ENCODE measurements at places on chromosomes 16 and 17.

DNA sequence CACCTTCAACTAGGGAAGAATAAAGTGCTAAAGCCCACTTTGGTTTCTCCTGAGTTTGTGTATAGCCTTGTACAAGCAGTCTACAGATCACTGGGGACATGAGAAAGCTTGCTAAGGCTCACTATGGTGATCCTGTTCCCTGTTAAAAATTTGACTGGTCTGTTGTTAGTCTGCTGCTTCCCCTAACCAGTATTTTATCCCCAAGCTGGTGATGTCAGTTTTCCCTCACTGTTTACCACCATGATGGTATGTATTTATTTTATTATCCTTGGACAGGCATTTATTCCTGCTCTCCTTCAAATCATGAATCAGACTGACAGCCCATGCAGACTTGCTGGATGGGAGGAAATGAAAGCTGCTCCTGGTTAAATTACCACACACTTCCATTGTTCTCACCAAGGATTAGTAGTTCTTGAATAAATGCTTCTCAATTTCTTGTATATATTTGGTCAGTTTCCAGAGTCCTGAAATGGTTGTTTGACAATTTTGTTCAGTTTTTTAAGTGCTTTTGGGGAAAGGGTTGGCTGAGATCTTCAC lies 99.6 kb downstream of the CA4 start:
- DNase-seq: no peak

DNA sequence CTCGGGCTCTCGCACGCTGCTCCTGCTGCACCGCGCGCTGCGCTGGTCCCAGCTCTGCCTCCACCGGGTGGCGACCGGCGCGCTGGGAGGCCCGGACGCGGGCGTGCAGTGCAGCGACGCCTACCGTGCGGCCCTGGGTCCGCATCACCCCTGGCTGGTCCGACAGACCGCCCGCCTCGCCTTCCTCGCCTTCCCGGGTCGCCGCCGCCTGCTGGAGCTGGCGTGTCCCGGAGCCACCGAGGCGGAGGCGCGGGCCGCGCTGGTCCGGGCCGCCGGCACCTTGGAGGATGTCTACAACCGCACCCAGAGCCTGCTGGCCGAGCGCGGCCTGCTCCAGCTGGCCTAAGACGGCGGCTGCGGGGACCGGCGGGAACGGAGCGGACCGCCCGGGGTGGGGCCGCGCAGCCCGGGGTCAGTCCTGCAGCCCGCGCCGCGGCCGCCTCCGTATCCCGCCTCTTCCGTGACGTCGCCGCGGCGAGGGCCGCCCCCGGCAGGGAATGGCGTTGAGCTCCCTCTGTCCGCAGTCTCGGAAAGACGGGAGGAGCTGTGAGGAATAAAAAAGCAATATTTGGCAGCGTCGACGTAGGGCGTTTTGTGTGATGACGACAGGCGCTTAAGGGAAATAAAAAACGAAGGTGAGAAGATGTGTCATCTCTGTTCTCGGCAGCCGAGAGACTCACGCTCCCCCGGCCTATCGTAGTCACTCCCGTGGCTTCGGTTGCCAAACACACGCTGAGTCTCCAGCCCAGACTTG lies 1.4 kb downstream of the GLTPD2 start:
- DNase-seq: peak; percentile 86

- no peak for DNase-seq
Observed at GRCh38 chr16:4208341-4208751, 33.5 kb downstream of the SRL start.

DNA sequence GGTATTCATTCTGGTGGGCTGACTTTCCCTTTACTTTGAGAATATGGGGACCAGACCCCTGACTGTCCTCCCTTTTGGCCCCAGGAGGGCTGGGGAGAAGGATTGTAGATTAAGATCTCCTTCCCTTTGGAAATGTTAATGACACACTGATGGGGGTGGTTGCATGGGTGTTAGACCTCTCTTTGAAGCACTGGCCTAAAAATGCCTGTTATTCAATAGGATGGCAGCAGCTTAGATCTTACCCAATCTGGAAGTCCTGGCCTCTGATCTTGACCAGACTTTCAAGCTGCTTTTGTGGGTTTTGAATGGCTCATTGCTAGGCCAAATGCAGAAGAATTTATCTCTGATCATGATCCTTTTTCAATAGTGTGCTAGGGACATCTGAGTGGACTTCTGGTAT lies 25.7 kb downstream of the MAP3K3 start:
- no peak for DNase-seq

GRCh38 chr16:80517846-80518245 lies 22.9 kb upstream of the DYNLRB2 start:
- no peak for DNase-seq

GRCh38 chr16:78799429-78799828 lies 700.0 kb downstream of the WWOX start:
- no peak for DNase-seq

DNA sequence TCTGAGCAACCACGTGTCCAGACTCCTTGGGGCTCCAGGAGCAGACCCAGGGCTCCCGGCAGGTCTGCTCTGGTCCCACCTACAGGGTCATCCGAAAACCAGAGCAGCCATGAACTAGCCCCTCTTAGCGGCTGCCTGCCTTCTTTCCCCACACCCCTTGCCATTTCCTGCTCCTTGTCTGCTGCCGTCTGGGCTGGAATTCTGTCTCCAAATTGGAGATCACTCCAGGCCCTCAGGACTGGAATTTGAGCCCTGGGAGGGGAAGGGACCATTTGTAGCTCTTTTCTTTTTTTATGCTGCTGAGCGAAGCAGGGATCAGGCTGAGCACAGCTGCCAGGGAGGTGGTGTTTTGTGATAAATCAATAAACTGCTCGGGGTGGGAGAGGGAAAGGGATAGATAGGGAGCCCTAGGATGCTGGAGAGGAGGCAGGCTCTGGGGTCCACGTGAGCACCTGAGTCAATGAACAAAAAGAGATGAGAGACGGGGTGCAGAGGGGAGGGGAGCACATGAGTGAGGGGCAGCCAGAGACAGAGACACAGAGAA lies 257.5 kb downstream of the ENGASE start:
- no peak for DNase-seq

- DNase-seq: no peak
Observed at GRCh38 chr17:1648173-1648962, 1.3 kb downstream of the RILP start.

GRCh38 chr17:57002904-57003303 lies 25.0 kb downstream of the SCPEP1 start:
- no peak for DNase-seq

DNA sequence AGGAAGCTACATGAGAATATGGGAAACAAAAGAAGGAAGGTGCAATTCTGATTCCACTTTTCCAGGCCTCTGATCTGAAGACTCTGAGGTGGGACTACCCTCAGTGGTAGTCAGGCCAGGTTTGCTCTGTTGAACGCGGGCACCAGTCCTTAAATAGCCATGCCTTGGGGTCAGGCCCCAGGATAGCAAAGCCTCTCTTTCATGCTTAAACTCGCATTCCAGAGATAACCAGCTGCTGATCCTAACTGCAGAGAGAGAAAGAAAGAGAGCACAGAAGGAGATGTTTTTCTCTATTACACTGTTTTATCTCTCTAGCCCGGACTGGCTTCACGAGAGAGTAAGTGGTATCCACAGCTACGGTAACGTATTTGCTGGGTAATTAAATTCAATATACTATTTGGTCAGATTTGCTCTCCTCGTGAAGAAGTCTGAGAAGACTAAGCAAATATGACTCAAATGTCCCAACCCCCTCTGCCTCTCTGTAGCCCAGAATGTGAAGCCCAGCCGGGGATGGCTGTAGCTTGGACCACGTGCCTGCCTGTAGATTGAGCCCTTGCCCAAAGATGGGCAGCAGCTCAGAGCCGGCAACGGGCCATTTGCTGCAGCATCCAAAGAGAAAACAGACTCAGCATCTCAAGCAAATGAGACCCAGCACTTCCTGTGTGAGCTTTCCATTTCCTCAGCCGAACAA lies 122.2 kb downstream of the SMG6 start:
- no peak for DNase-seq

DNA sequence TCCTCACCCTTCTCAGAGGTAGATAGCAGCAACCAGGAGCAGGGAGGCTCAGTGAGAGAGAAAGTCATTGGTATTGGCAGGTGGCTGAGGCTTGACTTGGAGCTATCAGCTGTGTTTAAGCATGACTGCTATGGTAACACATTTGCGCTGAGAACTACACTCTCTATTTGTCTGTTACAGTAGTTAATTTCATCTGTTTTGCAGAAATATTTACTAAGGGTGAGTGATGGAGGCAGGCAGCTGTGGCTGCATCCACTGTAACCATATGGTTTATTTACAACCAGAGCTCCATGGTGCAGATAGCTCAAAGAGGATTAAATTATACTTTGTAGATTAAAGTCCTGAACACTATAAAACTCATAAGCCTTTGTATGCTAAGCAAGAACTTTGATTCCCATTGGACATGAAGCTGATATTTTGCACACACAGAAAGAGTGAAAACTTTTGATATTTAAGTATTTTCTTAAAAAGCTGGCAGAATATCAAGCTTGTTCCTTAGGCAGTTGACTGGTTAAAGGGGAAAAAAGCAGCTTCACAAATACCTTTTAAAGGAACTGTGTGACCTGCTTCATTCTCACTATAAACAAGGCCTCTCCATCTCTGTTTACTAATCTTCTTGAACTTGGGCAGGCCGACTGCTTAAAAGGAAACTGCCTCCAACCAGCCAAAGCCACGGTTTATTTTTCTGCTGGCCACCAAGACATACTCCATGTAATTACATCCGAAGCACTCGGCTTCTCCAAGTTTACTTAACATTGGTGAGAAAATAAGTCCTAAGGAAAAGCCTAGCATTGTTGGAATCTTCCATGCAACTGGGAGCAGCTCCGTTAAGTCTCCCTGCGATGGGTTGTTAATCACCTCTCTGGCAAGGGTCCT lies 299.8 kb upstream of the ZFHX3 start:
- DNase-seq: no peak

- DNase-seq: no peak
Observed at GRCh38 chr17:73593249-73593965, 50.8 kb downstream of the SDK2 start.

- no peak for DNase-seq
Observed at GRCh38 chr16:64392456-64392855, 729.4 kb downstream of the CDH11 start.

- no peak for DNase-seq
Observed at GRCh38 chr17:35523296-35523695, 14.2 kb downstream of the SLFN12L start.

GRCh38 chr17:45022655-45023339 lies 28.6 kb downstream of the DCAKD start:
- DNase-seq: no peak

DNA sequence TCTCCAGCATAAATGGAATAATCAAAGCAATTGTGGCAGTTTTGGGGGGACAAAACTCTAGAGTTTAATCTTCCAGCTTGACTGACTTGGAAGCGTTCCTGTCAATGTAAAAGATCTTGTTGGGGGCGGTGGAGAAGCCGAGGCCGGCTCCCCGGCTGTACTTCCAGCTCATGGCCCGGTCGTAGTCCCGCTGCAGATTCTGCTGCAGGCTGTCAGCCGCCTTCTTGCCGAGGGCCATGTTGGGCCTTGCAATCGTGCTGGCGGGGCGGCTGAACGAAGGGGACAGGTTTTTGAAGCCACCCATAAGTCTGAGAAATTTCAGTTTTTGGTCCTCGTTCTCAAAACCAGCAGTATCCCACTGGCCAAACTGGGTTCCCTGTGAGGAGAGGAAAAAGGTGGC lies 11.2 kb downstream of the KNOP1 start:
- DNase-seq: no peak

GRCh38 chr17:3447625-3448024 lies 14.0 kb upstream of the OR1E2 start:
- no peak for DNase-seq

- DNase-seq: no peak
Observed at GRCh38 chr17:5272322-5272721, 9.8 kb upstream of the RABEP1 start.

All from GM19239 (cell line).